ENCODE measurements at places on chromosomes 5 and 9. TPM values are rescaled to one million over a fixed set of nuclear protein-coding genes. Genes with fewer than 3 reads are reported as not detected.

- H3K36me3 ChIP-seq: no peaks in the 10 kb centered on the region
- no peak overlapping the region for H3K27ac ChIP-seq
- no peaks in the 10 kb centered on the region for H3K27me3 ChIP-seq
- no peak for DNase-seq
Observed at GRCh38 chr5:155834271-155834975, 492.5 kb upstream of the SGCD start.

DNA sequence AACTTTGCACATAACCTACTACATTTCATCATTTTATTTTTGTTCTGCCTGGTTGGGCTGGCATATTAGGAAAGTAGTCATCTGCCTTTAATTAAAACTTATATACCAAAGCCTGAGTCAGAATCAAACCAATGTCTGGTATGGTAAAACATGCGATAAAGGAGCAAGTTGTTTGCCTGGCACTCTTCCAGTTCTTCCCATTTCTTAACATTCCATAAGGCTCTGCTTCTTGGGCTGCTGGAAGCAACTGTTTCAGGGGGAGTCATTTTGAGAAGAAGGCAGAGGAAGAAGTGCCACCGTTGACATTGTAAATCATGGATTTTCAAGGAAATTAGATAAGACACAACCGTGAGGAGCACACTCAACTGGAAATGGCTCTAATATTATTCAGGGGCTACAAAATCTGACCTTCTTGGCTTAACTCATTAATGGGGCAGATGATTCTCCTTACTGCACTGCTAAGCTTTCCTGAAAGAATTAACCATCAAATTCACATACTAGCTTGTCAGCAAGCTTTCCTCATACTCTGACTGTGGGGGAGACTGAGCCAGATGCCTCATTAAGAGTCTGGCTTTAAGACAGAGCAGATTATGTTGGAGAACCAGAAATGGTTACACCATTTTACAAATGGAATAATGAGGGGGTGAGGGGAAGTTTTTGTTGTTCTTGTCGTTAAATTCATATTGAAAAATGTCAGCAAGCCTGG, 391.0 kb downstream of the TMEM232 start:
- no peak overlapping the region for H3K27ac ChIP-seq
- H3K4me1 ChIP-seq: no peaks in the 10 kb centered on the region

DNA sequence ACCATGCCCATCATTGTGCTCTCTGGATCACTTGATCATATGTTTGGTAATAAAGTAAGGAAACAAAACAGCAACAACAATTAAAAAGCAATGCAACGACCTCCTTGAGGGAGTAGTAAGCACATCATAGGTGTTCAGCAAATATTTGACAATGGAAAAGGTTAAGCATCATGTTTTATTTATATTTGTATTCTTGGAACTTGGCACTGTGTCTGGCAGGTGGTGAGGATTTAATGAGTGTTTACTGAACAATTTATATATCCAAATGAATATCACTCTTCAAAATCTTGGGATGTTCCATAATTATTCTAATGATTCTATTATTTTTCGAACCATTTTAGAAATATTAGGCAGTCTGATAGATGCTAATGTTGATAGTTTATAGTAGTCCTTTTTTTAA, 6.2 kb downstream of the PIP5K1B start:
- no peak overlapping the region for H3K27ac ChIP-seq
- H3K27me3 ChIP-seq: peaks cover 48% of the 10 kb centered on the region
- DNase-seq: no peak
- H3K4me1 ChIP-seq: peaks cover 9% of the 10 kb centered on the region
- no peaks in the 10 kb centered on the region for H3K36me3 ChIP-seq
- no peak overlapping the region for H3K4me3 ChIP-seq

Gene GPR150
- 1.7 TPM for total RNA-seq

Gene SH3GL2
- total RNA-seq: not detected

Gene DND1
- total RNA-seq: 2.5 TPM

Gene SHISAL2B
- total RNA-seq: not detected

All from activated CD4-positive, alpha-beta memory T cell treated with anti-CD3 and anti-CD28 coated beads, Interleukin-2, amount 10 ng/mL, durations not matched to agents 7 days and 5 days (primary cell).